Lung (tissue), 17 donors: ENCODE measurements at places on chromosomes 4 and X. TPM values are rescaled to one million over a fixed set of nuclear protein-coding genes. Genes with fewer than 3 reads are reported as not detected.

The SULT1B1 gene
- total RNA-seq = 4.7 TPM

The YY2 gene
- 2.0 TPM for total RNA-seq

The DNAAF6 gene
- total RNA-seq = 4.9 TPM

The ALB gene
- total RNA-seq = 8.3 TPM

The AR gene
- 5.3 TPM for total RNA-seq

The STOX2 gene
- 15.1 TPM for total RNA-seq

The TLL1 gene
- total RNA-seq = 5.7 TPM

The TMEM156 gene
- total RNA-seq = 0.95 TPM

The EGF gene
- total RNA-seq = 1.7 TPM

- DNase-seq = no peak
These were observed 41.2 kb downstream of the RELL1 start for GRCh38 chr4:37644962-37645361.

GRCh38 chr4:109943745-109944144, 31.1 kb downstream of the EGF start:
- no peak for DNase-seq

- DNase-seq = no peak
These were observed 52.1 kb downstream of the HTR2C start for GRCh38 chrX:114635986-114636385.

DNA sequence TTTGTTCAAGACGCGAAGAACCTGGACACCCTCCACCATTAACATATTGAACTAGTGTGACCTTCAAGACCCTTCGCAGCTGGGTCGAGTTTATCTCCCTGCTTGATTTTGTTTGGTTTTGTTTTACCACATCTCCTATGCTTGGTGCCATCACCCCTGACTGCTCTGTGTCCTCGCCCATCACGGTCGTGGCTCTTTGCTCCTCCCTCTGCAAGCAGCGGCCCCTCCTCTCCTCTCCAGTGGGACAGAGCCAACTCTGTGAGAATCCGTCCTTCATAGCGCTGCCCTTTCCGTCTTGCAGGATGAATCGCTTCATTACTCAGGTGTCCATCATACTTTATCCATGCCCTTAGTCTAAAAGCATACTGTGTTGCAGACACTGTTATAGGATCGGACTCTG, 9.1 kb upstream of the FAM149A start:
- no peak for DNase-seq

- DNase-seq = no peak
These were observed 247.9 kb upstream of the EPHA5 start for GRCh38 chr4:65918212-65918611.

The MAGEA2B gene
- total RNA-seq = not detected

The GJB1 gene
- not detected for total RNA-seq

The RBM10 gene
- 38.6 TPM for total RNA-seq

The APLN gene
- 1.8 TPM for total RNA-seq

The MAGEA1 gene
- not detected for total RNA-seq
